Right ventricle myocardium superior (tissue), 1 donor: ENCODE measurements at places on chromosomes 4 and X. TPM values are rescaled to one million over a fixed set of nuclear protein-coding genes. Genes with fewer than 3 reads are reported as not detected.

Gene TBX22
- total RNA-seq = not detected

Gene LANCL3
- 0.05 TPM for total RNA-seq

Gene H2BW2
- not detected for total RNA-seq

Gene LGI2
- total RNA-seq = 2.3 TPM

Gene SLC9A7
- 4.4 TPM for total RNA-seq

Gene TCEAL3
- total RNA-seq = 14.8 TPM

Gene PPP1R2C
- not detected for total RNA-seq

Gene NSUN7
- total RNA-seq = 1.5 TPM

Gene RS1
- not detected for total RNA-seq

Gene CXCL11
- not detected for total RNA-seq

Gene TMSB15C
- total RNA-seq = 0.48 TPM

Gene MPC1L
- total RNA-seq = not detected

Gene VCX
- total RNA-seq = not detected

Gene PHOX2B
- total RNA-seq = not detected

Gene UPF3B
- total RNA-seq = 3.3 TPM

Gene USP17L27
- total RNA-seq = not detected

Gene PLAC8
- total RNA-seq = 0.75 TPM

Gene FAT4
- 6.2 TPM for total RNA-seq

Gene CCDC120
- 1.2 TPM for total RNA-seq

Gene GAGE2A
- not detected for total RNA-seq

Gene RGN
- total RNA-seq = 17.7 TPM

Gene DGAT2L6
- total RNA-seq = not detected

Gene ZXDB
- 4.6 TPM for total RNA-seq

Gene FGB
- total RNA-seq = 0.51 TPM

Gene SOWAHB
- not detected for total RNA-seq

Gene UGT8
- 0.05 TPM for total RNA-seq

Gene GPR119
- not detected for total RNA-seq

Gene CASP3
- 11.6 TPM for total RNA-seq

Gene HMX1
- total RNA-seq = not detected

Gene PNMA6F
- total RNA-seq = not detected

Gene CCDC110
- total RNA-seq = 1.6 TPM

Gene CCSER1
- total RNA-seq = 13.8 TPM

Gene IL2
- total RNA-seq = not detected

Gene FAM236D
- not detected for total RNA-seq

Gene KCNE5
- total RNA-seq = 0.24 TPM

Gene TAF7L
- not detected for total RNA-seq
